Esophagus squamous epithelium (tissue), 5 donors: ENCODE measurements at places on chromosomes 4 and X.

DNA sequence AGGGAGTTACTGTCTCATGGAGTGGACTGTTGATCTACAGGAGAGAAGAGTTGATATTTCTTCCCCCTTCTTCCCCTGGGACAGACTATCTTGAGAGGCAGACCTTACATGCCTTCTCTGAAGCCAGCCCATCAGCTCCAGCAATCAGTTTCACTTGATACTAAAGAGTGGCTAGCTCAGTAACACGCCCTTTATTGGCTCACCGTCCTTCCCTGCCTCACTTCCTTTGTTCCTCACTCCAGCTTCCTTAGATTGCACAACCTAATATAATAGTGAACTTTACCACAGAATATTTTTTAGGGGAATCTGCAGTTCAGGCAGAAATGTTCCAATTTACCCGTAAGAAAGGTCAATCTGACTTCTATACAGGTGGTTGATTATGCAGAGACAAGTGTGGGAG lies 128.1 kb upstream of the NDP start:
- no peaks in the 10 kb centered on the region for H3K36me3 ChIP-seq
- no peaks in the 10 kb centered on the region for H3K27me3 ChIP-seq
- H3K27ac ChIP-seq, result peak overlapping the region; percentile 14
- H3K4me1 ChIP-seq, result no peaks in the 10 kb centered on the region
- no peak for DNase-seq

GRCh38 chrX:1713296-1713695 lies 98.4 kb downstream of the ASMT start:
- no peak for DNase-seq
- H3K4me1 ChIP-seq, result no peaks in the 10 kb centered on the region
- H3K27ac ChIP-seq, result no peak overlapping the region
- H3K27me3 ChIP-seq, result no peaks in the 10 kb centered on the region

DNA sequence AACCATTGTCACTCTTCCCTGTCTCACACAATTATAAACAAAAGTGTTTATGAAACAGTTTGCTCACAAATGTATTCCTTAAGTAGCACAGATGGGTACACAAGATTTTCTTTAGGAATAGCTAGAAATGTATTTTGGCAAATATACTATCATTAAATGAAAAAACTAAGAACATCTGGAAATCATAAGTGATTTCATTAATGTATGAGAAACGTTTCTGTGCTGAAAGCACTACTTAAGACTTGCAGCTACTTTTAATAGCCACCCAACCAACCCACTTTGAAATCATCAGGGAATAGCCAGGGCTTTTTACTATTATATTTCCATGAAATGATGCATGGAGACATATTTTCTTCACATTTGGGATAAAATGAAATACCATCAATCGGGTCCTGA lies 62.3 kb upstream of the NAP1L5 start:
- no peaks in the 10 kb centered on the region for H3K36me3 ChIP-seq
- H3K27ac ChIP-seq, result no peak overlapping the region
- H3K4me3 ChIP-seq, result no peak overlapping the region
- no peak for DNase-seq
- H3K27me3 ChIP-seq, result no peaks in the 10 kb centered on the region

DNA sequence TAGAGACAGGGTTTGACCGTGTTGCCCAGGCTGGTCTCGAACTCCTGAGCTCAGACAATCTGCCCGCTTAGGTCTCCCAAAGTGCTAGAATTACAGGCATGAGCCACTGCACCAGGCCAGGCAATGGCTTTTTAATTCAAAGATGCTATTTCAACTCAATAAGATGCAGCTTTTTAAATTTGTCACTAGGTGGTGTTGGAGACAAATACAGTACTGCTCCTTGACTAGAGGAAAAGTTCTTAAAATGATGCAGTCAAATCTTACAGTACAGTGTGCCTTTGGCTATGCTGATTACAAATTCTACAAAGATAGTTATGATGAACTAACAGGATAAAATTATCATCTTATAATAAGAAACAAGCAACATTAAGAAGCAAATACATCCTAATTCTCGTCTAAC lies 441.1 kb downstream of the KCNIP4 start:
- no peaks in the 10 kb centered on the region for H3K36me3 ChIP-seq
- H3K4me1 ChIP-seq, result no peaks in the 10 kb centered on the region
- H3K4me3 ChIP-seq, result no peak overlapping the region
- H3K27ac ChIP-seq, result no peak overlapping the region
- H3K27me3 ChIP-seq, result no peaks in the 10 kb centered on the region
- no peak for DNase-seq

DNA sequence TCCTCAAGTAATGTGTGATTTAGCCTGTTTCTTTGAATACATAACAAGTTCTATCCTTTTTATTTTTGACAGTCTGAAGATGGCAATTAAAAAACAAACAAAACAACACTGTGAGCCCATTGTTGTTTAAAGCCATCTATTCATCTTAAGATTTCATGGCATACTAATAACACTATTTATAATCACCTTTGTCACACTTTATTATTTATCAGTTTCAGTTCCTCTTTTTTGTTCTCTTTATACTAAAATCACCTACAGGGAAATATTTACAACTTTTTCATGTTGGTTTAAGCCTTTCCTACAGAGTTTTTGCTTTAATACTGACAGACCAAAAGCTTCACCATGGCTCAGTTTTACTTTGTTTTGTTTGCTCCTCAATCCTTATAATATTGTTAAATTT lies 247.4 kb upstream of the CTSO start:
- no peaks in the 10 kb centered on the region for H3K27me3 ChIP-seq
- no peak overlapping the region for H3K27ac ChIP-seq
- H3K4me3 ChIP-seq, result no peak overlapping the region
- no peaks in the 10 kb centered on the region for H3K36me3 ChIP-seq

DNA sequence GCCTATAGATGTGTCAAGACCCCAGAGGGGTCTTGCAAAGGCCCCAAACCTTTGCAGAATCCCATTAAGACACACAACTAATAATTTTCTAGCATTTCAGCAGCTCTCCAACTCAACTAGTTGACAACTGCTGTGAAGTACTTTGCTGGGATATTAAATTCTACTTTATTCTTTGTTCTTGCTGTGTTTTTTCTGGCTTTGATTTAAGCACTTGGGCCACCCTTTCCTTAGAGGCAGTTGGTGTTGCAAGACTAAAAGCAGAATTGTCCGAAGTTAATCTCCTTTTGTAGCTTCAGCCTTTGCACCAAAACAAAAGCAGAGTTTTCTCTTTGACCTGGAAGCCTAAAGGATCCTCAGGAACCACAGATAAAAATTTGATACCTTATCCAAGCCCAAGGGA lies 353.1 kb upstream of the CLNK start:
- DNase-seq, result no peak
- H3K36me3 ChIP-seq, result no peaks in the 10 kb centered on the region
- H3K27ac ChIP-seq, result no peak overlapping the region
- no peak overlapping the region for H3K4me3 ChIP-seq
- H3K27me3 ChIP-seq, result no peaks in the 10 kb centered on the region

- H3K4me3 ChIP-seq, result no peak overlapping the region
- no peaks in the 10 kb centered on the region for H3K27me3 ChIP-seq
- H3K36me3 ChIP-seq, result no peaks in the 10 kb centered on the region
- no peaks in the 10 kb centered on the region for H3K4me1 ChIP-seq
- H3K27ac ChIP-seq, result no peak overlapping the region
Measured at GRCh38 chr4:158644356-158644755, 27.3 kb downstream of the C4orf46 start.

DNA sequence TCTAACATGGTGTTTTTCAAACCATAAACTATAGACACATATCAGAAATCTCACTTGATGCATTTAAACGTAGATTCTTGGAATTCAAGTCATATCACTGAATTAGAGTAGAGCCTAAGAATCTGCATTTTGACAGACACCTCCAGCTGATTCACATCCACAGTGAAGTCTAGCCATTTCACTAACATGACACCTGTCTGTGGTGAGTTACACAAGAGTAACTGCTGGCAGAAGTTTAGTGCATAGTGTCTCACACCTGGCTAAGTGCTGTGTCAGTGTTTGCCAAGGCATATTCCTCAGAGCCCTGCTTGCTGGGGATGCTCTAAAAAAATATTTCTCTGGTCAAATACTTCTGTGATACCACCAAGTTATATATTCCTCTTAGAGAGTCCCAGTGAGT lies 237.5 kb upstream of the DIAPH2 start:
- no peaks in the 10 kb centered on the region for H3K4me1 ChIP-seq
- peaks cover 2% of the 10 kb centered on the region for H3K27me3 ChIP-seq
- no peak for DNase-seq

GRCh38 chrX:149114874-149115273 lies 390.2 kb downstream of the IDS start:
- H3K27ac ChIP-seq, result no peak overlapping the region
- H3K4me1 ChIP-seq, result no peaks in the 10 kb centered on the region
- H3K27me3 ChIP-seq, result no peaks in the 10 kb centered on the region
- H3K4me3 ChIP-seq, result no peak overlapping the region
- H3K36me3 ChIP-seq, result no peaks in the 10 kb centered on the region

DNA sequence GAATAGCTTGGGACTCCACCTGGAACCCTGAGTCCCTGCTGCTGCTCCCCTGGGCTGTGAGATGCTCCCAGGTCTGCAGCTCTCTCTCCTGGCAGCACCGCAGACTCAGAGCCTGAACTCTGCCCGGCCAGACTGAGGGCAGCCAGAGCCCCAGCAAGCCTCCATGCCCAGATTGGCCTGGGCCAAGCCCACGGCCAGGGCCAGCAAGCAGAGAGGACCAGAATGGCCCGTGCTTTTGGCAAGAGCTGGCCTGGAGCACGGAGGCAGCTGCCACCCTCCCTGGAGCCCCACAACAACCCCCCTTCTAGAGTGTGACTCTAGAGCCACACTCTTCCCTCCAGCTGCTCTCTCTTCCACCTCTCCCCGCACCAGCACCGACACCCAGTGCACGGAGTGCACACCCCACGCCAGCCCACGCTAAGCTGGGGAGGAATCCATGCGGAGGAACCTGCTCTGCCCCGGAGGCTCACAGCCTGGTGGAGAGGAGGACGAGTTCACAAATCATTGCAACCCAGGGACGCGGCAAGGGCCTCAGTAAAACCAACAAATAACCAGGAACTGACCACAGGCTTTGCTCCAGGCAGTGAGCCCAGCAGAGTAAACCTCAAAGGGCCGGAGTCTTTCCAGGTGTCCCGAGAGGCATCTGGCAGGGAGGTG lies 110.3 kb downstream of the HMX1 start:
- no peaks in the 10 kb centered on the region for H3K4me1 ChIP-seq
- no peak overlapping the region for H3K27ac ChIP-seq
- H3K4me3 ChIP-seq, result no peak overlapping the region

DNA sequence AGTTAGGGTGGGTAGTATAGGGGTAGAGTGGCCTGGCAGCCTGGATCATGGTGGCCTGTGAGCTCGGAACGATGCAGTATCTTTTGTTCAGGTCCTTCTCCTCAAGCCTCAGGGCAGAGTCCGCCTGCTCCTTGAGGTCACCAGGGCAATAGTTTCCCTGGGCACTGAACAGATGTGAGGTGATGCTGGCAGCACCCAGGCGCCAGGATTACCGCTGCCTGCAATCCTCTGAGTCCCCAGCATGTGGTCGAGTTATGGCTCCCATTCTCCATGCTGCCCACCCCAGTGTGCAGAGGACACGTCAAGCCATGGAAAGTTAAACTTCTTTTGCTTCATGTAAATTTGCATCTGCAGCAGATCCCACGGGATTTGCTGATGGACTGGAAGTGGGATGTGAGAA lies 38.7 kb downstream of the NEIL3 start:
- no peak for DNase-seq
- H3K36me3 ChIP-seq, result no peaks in the 10 kb centered on the region
- H3K27ac ChIP-seq, result no peak overlapping the region
- H3K4me3 ChIP-seq, result no peak overlapping the region

- no peak for DNase-seq
- no peaks in the 10 kb centered on the region for H3K27me3 ChIP-seq
- H3K27ac ChIP-seq, result no peak overlapping the region
- no peaks in the 10 kb centered on the region for H3K4me1 ChIP-seq
Measured at GRCh38 chr4:171636606-171637005, 176.6 kb upstream of the GALNTL6 start.

- no peak overlapping the region for H3K4me3 ChIP-seq
- DNase-seq, result no peak
- no peaks in the 10 kb centered on the region for H3K36me3 ChIP-seq
- no peak overlapping the region for H3K27ac ChIP-seq
Measured at GRCh38 chr4:71538528-71538927, 199.7 kb downstream of the SLC4A4 start.

DNA sequence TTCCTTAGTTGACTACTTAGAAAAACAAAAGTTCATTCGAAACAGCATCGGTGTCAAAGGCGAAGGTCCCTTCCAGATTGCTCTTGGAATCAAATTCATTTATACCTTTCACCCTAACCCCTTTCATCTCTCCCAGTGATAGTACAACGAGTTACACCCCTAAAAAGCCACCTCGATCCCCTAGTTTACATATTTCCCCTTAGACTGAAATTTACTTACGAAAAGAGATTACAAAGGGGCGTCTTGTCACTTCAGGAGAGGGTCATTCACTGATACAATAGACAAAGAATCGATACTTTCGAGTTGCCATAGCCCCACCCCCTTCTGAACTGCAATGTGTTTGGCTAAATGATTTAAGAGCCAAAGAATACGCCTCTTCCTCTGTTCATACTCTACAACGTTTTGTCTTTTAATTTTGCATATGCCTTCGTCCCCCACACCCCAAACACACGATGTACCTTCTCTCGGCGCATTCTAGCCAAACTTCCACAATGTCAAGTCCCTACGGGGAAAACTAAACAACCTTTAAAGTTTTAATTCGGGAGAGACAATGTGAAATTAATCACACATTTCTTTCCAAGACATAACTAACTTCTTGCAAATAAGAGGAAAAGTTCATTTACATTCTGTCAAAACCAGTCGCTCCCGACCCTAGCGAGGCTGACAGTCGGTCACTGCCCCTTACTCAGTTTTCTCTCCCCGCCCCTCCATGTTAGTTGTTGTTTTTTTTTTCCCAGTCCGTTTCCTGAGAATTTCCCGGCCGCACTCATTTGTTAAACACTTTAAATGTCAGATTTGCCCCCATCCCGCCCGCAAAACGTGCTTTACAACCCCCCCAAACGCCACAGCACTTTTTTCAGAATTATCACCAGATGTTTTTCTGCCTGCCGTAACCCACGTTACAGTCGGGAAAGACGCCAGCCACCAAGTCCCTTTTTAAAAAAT lies 88.6 kb downstream of the HPRT1 start:
- H3K4me3 ChIP-seq, result peak overlapping the region; percentile 34
- H3K4me1 ChIP-seq, result peaks cover 5% of the 10 kb centered on the region
- H3K27ac ChIP-seq, result peak overlapping the region; percentile 73
- no peak for DNase-seq
- H3K27me3 ChIP-seq, result no peaks in the 10 kb centered on the region

- peaks cover 8% of the 10 kb centered on the region for H3K4me1 ChIP-seq
- no peak overlapping the region for H3K27ac ChIP-seq
- H3K27me3 ChIP-seq, result no peaks in the 10 kb centered on the region
Measured at GRCh38 chr4:10577508-10578426, 106.8 kb downstream of the CLNK start.

GRCh38 chr4:184280591-184281071 lies 63.0 kb upstream of the ENPP6 start:
- H3K4me1 ChIP-seq, result peaks cover 22% of the 10 kb centered on the region
- no peak for DNase-seq
- H3K27ac ChIP-seq, result peak overlapping the region; percentile 69
- no peaks in the 10 kb centered on the region for H3K27me3 ChIP-seq
- no peak overlapping the region for H3K4me3 ChIP-seq

GRCh38 chrX:150936556-150936955 lies 38.1 kb upstream of the CD99L2 start:
- no peak for DNase-seq
- no peaks in the 10 kb centered on the region for H3K36me3 ChIP-seq
- H3K27me3 ChIP-seq, result no peaks in the 10 kb centered on the region
